ENCODE measurements at places on chromosomes 2 and 18.

GRCh38 chr2:224283466-224283965 lies 118.4 kb downstream of the FAM124B start:
- no peaks in the 10 kb centered on the region for H3K36me3 ChIP-seq
- DNase-seq = no peak
- H3K4me1 ChIP-seq = no peaks in the 10 kb centered on the region
- H3K27ac ChIP-seq = no peak overlapping the region
- peaks cover 4% of the 10 kb centered on the region for H3K27me3 ChIP-seq

- H3K27me3 ChIP-seq = no peaks in the 10 kb centered on the region
- no peaks in the 10 kb centered on the region for H3K36me3 ChIP-seq
- H3K27ac ChIP-seq = no peak overlapping the region
- H3K4me3 ChIP-seq = no peak overlapping the region
- H3K4me1 ChIP-seq = peaks cover 8% of the 10 kb centered on the region
- DNase-seq = no peak
Measured at GRCh38 chr2:37764739-37765138, 93.3 kb upstream of the CDC42EP3 start.

- no peaks in the 10 kb centered on the region for H3K36me3 ChIP-seq
- no peak overlapping the region for H3K4me3 ChIP-seq
- peaks cover 21% of the 10 kb centered on the region for H3K4me1 ChIP-seq
- no peaks in the 10 kb centered on the region for H3K27me3 ChIP-seq
Measured at GRCh38 chr2:36408198-36408703, 52.7 kb downstream of the CRIM1 start.

GRCh38 chr2:201969241-201969937 lies 64.3 kb upstream of the FZD7 start:
- no peak overlapping the region for H3K27ac ChIP-seq
- no peak for DNase-seq
- H3K4me1 ChIP-seq = no peaks in the 10 kb centered on the region

DNA sequence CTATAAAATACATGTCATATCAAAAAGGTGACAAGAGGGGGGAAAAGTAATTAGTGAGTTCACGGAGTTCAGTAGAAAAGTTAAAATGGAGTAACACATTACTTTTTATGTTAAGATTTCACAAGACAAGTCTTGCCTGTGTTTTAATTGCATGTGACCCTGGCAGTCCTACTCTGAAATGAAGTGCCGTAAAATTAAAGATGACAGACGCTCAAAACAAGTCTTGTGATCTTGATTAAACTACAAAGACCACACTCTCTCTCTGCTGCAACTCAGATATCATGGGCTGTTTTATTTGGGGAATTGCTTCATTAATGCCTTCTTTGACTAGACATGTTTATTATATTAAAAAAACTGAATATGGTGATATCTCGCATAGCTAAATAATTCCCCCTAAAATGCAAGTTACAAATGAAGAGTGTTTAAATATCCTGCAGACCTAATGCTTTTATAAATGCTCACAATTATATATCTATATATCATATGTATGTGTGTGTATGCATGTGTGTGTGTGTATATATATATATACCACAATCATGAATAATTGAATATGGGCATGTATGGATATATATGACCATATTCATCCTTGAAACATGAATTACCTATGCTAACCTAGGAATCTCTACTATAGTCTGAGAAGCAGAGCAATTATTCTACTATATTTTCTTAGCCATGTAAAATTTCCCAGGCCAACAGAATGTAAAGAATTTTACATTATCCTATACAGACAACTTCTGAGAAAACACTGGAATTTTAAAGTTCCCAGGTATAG lies 647.5 kb downstream of the ARHGAP15 start:
- H3K4me1 ChIP-seq = no peaks in the 10 kb centered on the region
- no peak overlapping the region for H3K4me3 ChIP-seq
- no peaks in the 10 kb centered on the region for H3K36me3 ChIP-seq
- H3K27ac ChIP-seq = no peak overlapping the region

DNA sequence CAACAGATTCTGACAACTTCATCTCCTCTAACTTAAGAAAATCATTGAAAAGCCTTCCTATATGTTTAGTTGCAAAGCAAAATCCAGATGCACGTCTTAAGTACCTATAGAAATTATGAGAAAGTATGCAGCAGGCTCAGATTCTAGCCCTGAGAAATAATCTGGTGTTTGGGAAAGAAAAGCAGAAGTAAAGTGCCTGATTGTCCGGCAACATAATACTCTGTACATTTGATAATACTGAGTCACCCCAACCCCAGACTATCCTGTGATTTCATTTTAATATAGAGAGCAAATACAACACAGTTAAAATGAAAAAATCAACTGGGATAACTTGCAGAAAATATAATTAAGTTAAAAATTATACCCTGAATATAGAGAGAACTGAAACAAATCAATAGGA lies 13.5 kb downstream of the RFX8 start:
- no peaks in the 10 kb centered on the region for H3K36me3 ChIP-seq
- DNase-seq = no peak
- no peak overlapping the region for H3K27ac ChIP-seq
- H3K4me1 ChIP-seq = no peaks in the 10 kb centered on the region
- no peak overlapping the region for H3K4me3 ChIP-seq
- peaks cover 7% of the 10 kb centered on the region for H3K27me3 ChIP-seq

Data from adrenal gland (tissue), 19 donors.